Erythroblast (primary cell): ENCODE measurements at places on chromosomes 16 and 17.

DNA sequence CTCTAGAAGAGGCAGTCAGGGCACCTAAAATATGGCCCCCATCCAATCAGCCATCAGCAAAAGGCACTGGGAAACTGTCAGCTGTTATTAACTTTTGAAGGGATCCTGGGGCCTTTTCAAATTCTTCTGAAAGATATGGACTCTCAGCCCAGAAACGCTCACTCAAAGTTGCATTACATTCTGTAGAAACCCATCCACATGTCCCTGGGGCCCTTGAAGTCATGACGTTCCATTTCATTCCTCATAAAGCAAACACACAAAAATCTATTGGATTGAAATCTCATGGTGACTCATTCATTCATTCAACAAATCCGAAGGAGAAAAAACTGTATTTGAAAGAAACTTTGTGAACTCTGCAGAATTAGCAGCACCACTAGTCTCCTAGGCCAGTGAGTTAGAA is 215.3 kb downstream of the C16orf95 start:
- no peak for DNase-seq

GRCh38 chr16:57469046-57469445 is 6.6 kb downstream of the POLR2C start:
- no peak for DNase-seq

- DNase-seq: no peak
Observed at GRCh38 chr17:82912484-82913089, 72.8 kb upstream of the ZNF750 start.

GRCh38 chr17:35683591-35683990 is 47.8 kb upstream of the RASL10B start:
- no peak for DNase-seq
